ENCODE measurements at places on chromosomes 5 and 9.

GRCh38 chr5:133861161-133861737 is 107.2 kb downstream of the C5orf15 start:
- DNase-seq, result no peak

DNA sequence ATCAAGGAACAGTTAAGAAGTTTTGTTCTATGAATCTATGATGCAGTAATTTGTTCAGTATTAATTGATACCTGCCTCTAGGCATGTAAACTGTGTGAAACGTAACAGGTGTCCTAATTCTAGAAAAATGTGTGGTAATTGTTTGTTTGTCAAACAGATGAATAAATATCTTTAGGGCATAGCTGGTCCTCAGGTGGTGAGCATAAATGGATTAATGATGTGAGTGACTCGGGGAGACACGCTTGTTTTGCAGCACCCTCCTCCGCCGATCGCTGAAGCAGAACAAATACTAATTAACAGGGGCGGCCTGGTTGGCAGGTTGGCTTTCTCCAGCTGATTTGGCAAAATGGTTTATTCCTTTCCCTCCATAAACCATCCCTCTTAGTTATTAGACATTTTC is 88.8 kb downstream of the TLE4 start:
- DNase-seq, result no peak

DNA sequence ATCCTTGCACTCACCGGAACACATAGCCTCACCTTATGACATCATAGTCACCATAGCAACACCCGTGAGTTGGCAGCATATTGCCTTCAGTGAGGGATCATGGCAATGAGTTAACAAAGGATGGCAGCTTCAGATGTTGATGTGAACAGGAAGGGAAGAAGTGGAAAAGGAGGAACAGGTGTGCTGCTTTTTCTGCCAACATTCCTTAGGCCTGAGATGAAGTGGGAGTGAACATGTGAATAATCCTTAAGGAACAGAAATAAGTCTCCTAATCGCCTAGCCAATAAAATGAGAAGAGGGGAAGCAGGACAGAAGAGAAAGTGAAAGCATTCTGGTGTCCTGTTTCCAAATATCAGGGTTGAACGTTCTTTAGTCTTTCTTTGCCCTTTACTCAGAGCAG is 360.0 kb downstream of the BRINP1 start:
- DNase-seq, result no peak

- no peak for DNase-seq
These were observed 616 bp downstream of the ABL1 start for GRCh38 chr9:130835441-130836298.

DNA sequence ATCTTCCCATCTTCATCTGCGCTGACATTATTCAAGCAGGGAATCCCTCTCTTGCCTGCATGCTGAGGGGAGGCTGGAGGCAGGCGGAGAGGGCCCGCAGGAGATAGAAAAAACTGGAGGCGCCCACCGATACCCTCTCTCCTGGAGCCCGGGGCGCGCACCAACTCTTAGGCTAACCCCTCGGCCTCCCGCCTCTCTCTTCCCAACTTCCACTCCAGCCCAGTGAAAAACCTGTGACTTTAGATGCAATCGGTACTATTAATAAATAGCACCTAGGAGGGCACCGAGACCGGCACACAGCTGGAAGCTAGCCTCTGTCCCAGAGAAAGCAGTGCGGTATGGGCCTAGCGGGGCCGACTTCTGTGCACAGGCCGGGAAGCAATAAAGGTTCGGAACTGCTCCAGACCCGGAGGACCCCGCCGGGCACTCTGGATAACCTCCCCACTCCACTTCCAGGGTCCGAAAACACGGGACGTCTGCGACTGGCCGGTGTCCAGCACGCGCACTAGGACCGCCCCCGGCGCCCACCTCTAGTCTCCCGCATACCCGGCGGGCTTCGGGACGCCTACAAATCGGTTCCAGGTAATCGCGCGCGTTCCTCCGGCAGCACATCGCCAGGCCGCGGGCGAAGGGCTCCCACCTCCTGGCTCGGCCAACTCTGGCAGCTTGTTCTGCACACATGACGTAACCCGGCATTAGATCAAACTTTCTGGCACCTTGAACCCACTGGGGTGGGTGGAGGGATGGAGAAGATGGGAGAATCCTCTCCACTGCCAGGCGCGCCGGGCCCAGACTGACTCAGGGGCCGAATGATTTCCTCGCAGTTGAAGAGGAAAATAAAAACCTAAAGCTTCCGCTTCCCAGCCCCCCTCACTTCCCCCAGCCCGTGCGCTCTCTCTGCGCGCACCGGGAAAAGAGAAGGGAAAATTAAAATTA is 1.4 kb downstream of the EFNA5 start:
- no peak for DNase-seq

DNA sequence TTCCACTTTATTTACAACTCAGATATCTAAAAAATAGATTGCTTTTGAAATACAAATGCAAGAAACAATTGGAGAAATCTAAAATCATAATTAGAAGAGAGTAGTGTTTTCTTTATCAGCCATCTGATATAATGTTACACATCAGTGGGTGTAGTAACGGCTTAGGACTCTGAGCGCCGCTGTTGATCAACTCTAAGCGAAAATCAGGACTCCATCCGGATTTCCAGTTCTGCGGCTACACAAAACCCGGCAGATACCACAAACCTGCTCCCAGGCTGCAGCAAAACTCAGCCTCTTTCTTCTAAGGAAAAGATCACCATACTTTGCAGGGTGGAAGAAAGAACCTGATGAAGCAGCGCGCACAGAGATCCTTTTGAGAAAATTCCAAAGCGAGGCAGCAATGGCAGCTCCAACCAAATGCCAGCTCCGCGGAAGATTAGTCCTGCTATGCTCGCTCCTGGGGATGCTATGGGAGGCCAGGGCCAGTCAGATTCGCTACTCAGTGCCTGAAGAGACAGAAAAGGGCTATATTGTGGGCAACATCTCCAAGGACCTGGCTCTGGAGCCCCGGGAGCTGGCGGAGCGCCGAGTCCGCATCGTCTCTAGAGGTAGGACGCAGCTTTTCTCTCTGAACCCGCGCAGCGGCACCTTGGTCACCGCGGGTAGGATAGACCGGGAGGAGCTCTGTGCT is at the start of gene PCDHGA9:
Gene PCDHGA9 (plus strand): TSS at position 226 of the 691 bp plus-strand sequence. CDS start 175 bp downstream, at position 401.
- DNase-seq, result no peak

GRCh38 chr5:141360685-141361084 is 891 bp downstream of the PCDHGB2 start:
- DNase-seq, result no peak

DNA sequence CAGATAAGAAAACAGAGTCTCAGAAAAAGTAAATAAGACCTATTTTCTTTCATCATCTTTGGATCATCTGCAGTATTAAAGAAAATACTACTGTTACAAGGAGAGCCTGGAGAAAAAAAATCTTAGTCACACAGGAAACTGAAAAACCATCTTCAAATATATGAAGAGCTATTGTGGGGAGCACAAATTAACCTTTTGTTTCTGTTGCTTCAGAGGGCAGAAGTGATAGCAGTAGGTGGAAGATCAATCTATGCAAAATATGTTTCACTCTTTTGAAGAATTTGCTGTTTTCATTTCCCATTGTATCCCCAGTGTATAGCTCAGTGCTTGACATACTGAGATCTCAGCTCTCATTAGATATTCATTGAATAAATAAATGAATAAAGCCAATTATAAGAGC is 13.1 kb upstream of the CEMIP2 start:
- no peak for DNase-seq

- no peak for DNase-seq
These were observed 34.0 kb upstream of the PPP1R2B start for GRCh38 chr5:156815988-156816599.

DNA sequence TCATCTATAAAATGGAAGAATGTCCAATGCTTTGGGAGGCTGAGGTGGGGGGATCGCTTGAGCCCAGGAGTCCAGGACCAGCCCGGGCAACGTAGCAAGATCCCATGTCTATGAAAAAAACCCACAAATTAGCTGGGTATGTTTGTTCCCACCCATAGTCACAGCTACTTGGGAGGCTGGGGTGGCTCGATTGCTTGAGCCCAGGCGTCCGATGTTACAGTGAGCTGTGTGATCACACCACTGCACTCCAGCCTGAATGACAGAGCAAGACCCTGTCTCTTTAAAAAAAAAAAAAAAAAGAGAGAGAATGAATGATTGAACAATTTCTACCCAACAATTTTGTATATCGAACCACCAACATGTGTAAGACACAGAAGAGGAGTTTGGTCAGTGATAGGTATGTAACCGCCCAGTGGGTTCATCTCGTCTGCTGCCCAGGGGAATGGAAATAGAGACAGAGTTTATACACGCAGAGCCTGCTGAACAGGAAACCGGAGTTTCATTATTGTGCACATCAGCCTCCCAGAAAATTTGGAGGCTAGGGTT is 26.2 kb upstream of the ERGIC1 start:
- DNase-seq, result no peak

DNA sequence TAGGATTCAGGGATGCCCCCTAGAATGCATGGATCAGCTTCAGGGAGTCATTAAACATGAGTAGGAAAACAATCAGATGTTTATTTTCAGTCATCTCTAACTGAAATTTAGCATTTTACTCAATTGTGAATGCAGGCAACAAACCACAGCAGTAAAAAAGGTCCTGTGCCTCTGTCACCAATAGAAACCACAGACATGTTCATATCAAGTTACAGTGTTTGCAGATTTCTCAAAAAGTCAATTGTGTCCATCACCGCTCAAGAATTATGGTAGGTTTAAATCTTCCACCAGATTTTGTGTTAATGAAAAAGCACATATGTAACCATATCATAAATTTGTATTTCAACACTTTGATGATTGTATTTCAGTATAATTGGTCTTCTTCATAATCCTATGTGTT is 68.4 kb upstream of the SLC1A1 start:
- no peak for DNase-seq

- DNase-seq, result no peak
These were observed 65.0 kb downstream of the PKD2L2 start for GRCh38 chr5:137954131-137954879.

DNA sequence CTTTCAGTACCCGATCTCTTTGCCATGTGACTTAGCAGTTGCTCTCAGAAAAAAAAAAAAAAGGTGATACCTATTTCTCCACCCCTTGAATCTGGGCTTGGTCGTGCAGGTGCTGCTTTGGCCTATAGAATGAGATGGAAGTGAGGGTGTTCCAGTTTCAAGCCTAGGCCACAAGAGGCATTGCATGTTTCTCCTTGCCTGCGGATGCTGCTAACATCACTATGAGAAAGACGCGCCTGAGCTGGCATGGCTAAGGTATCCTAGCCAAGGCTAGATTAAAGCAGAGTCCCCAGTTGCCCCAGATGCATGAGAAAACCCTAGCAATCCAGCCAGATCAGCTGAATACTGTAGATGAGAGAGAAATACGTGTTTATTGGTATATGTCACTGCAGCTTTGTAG is 14.7 kb upstream of the CSF1R start:
- DNase-seq, result no peak
